ENCODE measurements at places on chromosomes 1 and 21.

DNA sequence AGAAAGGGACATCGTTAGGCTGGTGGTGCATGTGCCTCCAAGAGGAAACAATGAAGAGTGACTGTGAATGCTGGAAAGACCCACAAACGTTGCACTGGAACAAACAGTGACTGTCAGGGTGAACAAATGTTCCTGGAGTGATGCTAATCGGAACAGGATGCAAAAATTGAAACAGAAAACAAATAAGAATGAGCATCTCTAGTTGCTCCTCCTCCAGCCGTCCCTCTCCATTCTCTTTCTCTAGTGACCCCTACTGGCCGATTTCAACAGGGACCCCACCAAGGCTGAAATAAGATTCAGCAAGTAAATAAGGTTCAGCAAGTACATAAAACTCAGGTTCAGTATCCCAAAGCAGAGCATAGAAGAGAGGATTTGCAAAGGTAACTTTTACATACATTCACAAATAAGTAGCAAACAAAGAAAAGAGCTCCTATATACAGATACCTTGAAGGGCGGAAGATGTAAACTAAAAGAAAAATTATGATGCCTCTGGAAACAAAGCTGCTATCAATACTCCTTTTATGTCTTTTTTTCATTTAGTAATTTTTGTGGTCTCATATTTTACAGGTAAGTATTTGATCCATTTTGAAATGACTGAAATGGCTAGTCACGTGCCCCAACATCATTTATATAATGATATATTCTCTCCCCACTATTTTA lies 836.1 kb upstream of the ADAMTS5 start:
- DNase-seq, result no peak

GRCh38 chr1:54883349-54884102 lies 3.5 kb downstream of the DHCR24 start:
- no peak for DNase-seq

DNA sequence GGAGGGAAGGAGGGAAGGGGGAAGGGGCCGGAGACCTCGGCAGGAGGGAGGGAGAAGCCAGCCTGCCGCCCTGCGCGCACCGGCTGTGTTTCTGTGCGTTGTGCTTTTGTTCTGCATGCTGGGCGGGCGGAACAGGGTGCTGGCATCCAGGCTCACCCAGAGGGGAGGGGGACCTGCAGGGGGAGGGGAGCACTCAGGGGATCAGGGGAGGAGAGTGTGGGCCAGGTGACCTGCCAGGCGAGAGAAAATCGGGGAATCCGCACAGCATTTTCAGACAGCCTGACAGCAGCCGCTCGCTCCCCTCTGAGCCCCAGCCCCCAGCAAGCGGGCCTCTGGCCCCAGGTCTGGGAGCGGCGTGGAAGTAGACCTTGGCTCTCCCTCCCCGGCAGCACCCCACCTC lies 54.7 kb downstream of the RIPK4 start:
- DNase-seq, result no peak

DNA sequence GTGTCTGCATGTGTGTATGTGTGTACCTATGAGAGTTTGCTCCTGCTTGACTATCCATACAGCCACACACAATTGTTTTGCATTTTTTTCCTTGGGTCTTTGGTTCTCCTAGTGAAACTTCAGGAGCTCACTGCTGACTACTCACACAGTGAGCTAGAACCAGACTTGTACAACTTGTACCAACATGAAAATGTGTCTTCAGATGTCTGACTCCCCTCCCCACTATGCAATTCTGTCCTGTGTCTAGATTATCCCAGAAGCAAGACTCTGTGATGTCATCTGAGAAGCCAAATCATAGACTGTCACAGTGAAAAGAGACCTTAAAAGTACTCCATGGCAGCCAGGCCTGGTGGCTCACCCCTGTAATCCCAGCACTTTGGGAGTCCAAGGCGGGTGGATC lies 49.7 kb downstream of the ELAVL4 start:
- no peak for DNase-seq

- no peak for DNase-seq
These were observed 417.9 kb downstream of the MATN1 start for GRCh38 chr1:30305519-30305918.

DNA sequence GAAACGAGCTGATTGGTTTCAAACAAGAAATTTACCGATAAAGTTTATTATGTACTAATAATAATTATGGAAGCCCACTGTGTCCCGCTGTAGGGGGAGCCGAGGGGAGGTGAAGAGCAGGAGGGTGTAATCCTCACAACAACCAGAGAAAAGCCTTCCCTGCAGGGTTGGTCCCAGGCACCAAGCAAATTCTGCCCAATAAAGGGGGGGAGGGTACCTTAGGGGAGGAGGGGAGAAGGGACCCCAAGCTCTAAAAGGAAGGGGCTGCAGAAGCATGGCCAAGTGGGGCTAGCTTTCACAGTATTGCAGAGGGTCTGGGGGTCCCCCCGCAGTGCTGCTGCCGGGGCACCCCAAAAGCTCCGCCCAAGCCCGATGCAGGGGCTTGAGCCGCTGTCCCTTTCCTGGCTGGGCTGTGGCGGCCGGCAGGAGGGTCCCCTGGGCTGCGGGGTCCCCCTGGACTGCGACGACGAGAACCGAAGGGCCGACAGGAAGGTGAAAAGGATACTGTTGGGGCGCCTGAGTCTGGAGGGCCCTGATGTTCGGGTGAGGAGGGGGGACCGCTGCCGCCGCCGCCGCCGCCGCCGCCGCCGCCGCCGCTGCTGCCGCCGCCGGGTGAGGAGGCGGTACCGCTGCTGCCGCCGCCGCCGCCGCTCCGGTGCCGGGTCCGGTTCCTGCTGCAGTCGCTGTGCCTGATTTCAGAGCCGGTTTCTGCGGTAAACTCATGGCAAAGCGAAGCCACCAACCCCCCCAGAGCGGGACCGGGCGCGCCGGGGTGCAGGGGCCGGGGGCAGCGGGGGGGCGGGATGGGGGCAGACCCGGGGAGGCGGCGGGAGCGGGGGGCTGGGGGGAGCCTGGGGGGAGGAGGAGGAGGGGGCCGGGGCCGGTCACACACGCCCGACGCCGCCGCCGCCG lies 771 bp downstream of the EIF4G3 start:
- DNase-seq, result no peak

GRCh38 chr1:11129649-11130390 lies 30.2 kb upstream of the EXOSC10 start:
- no peak for DNase-seq

DNA sequence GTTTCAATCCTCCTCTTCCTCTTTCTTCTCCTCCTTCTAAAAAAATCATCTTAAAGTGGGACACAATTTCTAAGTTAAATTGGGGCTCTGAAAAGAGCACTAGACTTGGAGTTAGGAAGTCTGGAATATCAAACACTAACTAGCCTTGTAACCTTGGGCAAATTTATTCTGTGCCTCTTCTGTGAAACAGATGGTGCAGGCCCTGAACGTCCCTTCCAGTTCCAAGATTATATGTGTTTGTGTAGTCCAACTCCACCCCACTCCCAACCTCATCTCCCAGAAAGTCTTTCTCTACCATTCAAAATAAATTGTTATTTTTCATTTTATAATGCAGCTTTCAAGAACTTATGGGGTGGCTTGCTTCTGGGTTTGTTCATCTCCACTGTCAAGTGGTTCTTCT lies 630.0 kb downstream of the LMO4 start:
- DNase-seq, result no peak

DNA sequence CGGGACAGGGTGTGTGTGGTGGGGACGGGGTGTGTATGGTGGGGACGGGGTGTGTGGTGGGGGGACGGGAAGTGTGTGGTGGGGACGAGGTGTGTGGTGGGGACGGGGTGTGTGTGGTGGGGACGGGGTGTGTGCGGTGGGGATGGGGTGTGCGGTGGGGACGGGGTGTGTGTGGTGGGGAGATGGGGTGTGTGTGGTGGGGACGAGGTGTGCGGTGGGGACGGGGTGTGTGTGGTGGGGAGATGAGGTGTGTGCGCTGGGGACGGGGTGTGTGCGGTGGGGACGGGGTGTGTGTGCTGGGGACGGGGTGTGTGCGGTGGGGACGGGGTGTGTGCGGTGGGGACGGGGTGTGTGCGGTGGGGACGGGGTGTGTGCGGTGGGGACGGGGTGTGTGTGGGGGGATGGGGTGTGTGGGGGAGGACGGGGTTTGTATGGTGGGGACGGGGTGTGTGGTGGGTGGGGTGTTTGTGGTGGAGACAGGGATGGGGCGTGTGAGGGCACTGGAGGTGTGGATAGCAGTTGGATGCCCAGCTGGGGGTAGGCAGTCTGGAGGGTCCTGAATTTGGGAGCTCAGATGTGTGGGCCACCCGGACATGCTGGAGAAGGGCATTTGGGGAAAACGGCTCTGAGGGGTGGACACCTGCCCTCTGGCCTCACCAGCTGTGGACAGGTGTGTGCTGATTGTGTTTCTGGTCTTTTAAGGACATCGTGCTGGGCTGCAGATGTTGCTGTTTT lies 16.9 kb downstream of the IBA57 start:
- DNase-seq, result no peak

DNA sequence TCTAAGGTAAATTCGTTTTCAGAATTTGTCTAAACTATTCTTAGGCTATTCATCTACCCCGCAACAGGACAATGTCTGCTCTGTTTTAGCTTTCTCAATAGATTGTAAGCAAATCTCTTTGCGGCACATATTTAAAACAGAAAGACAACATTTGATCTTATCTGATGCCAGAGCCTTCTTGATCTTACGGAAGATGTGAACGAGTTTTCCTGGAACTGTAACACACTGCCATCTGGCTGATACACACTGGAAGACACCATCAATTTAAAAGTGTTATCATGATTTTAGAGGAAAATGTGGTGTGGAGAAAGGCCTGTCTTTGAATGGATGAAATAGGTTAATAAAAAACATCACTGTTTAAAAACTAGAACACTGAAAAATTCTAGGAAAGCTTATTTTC lies 36.1 kb downstream of the COA6 start:
- DNase-seq, result no peak

DNA sequence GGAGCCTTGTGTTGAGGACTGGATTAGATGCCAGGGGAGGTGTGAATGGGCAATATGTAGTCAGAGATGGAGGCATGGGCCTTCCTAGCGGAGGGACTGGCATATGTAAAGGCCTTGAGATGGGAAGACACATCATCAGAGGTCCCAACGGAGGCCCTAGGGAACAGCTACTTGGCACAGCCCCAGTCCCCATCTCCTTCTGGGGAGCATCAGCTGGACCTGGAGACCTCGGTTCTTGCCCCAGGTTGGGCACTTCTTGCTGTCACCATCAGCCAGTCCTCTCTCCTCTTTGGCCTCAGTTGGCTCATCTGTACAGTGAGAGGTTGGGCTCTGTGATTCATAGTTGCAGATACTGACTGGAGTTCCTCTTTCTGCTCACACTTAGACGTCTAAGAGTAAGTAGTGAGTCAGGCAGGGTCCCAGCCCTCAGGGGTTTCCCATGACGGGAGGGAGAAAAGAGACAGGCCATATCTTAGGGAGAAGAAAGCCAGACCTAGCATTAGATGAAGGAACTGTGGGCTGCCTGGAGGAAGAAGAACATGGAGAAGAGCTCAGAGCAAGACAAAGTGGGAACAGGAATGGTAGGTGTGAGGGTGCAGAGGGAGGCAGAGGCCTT lies 3.4 kb upstream of the MARCKSL1 start:
- DNase-seq, result no peak

GRCh38 chr1:119646521-119647227 lies 1.4 kb downstream of the ZNF697 start:
- DNase-seq, result no peak

- no peak for DNase-seq
These were observed 1545.1 kb downstream of the AMY1C start for GRCh38 chr1:105294838-105295237.

DNA sequence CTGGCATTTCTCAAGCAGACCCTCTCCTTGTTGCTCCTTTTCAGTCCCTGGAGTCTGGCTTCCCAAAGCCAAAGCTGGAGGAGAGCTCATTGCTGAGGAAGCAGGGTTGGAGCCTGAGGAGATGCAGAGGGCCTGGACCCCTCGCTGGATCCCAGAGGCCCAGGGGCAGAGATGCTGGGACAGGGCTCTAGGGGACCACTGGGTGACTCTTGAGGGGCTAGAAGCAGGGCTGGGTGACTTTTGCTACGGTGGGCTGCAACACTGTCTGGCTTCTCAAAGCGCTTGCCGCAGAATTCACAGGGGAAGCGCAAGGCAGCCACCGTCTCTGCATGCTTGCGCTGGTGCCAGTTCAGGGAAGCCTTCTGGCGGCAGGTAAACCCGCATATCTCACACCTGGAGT lies 8.8 kb downstream of the ZNF692 start:
- no peak for DNase-seq

- DNase-seq, result no peak
These were observed 55.2 kb downstream of the MTR start for GRCh38 chr1:236850077-236850979.

DNA sequence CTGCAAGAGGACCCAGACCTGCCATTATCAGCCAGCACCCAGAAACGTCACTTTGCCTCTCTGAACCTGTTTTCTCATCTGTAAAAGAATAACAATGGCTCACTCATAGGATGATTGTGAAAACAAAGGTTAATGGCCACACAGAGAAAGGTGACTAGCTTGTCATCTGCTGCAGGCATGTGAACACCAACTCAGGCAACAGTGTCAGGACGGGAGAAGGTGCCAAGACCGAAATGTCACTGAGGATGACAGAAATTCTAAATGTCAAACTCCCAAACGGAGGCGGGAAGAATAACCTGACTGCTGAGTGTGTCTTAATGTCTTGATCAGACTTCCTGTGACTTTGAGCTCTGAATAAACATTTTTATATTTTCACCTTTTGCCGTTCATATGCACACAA lies 10.3 kb downstream of the PADI4 start:
- no peak for DNase-seq

GRCh38 chr1:44361478-44361877 lies 6.4 kb upstream of the ERI3 start:
- DNase-seq, result no peak

DNA sequence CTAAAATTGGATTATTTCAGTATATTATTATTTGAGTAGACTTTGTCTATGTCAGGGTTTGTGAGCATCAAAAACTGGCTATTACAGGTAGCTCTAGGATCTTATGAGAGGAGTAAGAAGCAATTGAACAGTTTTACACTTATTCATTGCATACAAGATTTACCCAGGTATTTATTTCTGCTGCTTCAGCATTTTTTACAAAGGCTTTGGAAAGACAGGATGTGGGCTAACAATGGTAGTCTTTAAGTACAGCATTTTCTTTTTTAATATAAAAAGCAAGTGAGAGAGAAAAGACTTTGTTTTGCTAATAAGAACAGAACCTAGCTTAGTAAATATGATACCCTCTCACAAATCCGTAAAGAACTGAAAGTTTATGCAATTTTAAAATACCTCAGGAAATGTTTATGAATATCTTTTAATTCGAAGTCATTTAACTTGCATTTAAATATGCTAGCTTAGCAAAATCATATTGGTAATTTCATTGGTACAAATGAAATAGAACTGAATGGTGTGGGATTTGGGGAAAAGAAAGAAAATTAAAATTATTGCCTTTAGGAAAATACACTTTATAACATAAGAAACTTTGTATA lies 32.1 kb upstream of the RGS18 start:
- no peak for DNase-seq

- DNase-seq, result no peak
These were observed 4.4 kb upstream of the MATN1 start for GRCh38 chr1:30727824-30728223.

DNA sequence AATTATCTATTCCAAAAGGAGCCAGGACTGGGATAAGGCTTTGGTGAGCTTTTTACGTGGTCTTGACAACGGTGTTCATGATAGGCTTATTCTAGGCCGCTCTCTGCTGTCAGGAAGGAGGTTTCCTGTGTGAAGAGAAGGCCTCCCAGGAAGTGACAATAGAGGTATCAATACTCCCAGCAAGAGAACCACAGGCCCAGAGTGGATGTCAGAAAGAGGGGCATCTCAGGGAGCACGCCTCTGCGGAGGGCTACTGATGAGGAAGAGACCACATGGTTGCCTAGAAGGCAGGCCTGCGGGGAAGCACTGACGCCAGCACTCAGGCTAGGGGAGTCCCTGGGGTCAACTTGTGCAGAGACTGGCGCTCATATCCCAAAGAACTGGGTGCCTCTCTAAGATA lies 60.4 kb downstream of the ITPKB start:
- DNase-seq, result no peak

Measured in NCI-H2107 (cell line).